ENCODE measurements at places on chromosomes 4 and X.

- DNase-seq: no peak
Observed at GRCh38 chr4:112140536-112140935, 4.7 kb upstream of the FAM241A start.

DNA sequence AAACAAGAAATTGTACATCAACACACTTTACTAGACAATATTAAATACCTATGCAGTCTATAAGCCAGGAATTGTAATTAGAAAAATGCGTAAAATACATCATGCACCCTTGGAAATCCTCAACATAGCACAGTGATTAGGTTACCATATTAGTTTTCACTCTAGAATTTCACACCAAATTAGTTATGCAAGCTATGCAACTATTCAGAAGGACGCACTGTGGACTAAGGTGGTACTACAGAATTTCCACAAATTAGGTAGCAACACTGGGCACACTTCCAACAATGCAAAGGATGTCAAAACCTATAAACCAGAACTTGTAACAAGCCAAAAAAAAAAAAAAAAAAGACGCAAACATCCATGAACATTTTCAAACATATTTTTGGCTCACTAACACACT is 71.1 kb upstream of the ZCCHC13 start:
- no peak for DNase-seq

GRCh38 chr4:180792541-180792940 is 1450.7 kb upstream of the TENM3 start:
- no peak for DNase-seq

GRCh38 chr4:179196511-179196910 is 1754.3 kb upstream of the AGA start:
- no peak for DNase-seq

- no peak for DNase-seq
Observed at GRCh38 chr4:12519426-12519825, 964.7 kb downstream of the RAB28 start.

GRCh38 chrX:46735622-46736021 is 23.3 kb downstream of the SLC9A7 start:
- no peak for DNase-seq

GRCh38 chr4:128371876-128372275 is 84.3 kb upstream of the PGRMC2 start:
- DNase-seq: no peak

DNA sequence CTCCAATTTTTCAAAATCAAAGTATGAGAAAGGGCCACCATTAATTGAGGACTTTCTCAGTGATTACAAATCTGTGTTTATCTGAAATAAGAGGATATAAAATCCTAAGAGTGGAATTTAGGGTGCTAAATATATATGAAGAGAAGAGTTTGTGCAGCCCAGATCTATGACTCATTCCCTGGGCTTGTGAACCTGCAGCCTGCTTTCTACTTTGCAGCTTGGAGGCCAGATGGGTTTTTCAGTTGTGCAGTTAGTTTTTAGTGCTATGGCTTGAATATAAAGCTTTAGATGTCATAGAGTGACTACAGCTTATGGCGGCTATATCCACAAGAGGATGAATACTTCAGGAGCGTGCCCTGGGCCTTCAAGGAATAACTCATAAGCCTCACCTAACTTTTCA is 1391.1 kb downstream of the FSTL5 start:
- DNase-seq: no peak

DNA sequence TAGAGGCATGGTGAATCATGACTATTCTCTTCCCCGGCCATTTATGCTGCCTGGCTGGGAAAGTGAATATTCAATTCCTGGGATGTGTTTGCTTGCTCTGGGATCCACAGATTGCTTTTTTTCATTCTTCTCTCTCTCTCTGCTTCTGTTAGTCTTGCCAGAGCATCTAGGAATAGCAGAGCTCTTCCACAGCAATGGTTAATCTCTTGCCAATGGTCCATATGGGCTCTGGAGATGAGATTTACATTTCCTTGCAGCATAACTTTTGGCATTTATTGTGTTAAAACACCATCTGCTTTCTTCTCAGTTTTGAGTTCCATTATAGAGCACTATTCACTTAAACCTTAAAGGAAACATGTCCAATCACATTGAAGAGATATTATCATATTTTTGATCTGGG is 59.2 kb upstream of the GUCY1A1 start:
- DNase-seq: no peak

DNA sequence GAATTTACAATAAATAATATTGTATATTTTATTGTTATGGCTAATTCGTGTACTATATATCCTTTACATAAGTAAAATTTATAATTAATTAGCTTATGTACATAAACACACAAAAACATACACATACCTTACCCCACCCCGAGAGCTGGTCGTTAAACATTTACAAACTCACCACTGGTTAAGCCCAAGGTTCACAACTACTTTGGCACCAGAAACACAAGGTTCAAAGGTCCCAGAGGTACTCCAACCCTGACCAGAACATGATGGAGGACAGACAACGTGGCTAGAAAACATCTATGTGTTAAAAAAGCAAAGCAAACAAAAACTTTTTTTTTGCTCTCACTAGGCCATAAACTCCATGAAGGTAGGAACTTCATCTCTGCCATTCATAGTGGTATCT is 37.7 kb downstream of the SLC25A5 start:
- DNase-seq: no peak

- no peak for DNase-seq
Observed at GRCh38 chrX:31423609-31424189, 351.9 kb upstream of the FTHL17 start.

DNA sequence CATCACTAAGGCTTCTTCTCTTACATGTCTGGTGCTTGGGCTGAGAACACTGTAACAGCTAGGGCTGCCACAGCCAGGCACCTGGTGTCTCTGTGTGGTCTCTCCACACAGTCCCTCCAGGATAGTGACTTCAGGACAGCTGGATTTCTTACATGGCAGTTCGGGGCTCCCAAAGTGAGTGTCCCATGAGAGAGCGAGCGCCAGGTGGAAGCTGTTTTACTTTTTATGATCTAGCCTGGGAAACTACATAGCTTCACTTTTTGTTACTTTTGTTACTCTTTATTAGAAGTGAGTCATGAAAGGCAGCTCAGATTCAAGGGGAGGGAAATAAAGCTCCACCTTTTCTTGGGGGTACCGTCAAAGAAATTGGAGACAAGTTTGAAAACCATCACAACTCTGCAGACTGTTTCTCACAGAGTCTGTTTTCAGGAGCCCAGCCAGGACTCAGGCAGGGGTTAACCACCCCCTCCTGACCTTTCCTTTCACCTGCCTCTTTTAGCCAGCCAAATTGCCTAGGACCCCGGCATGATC is 373.0 kb downstream of the MID1IP1 start:
- no peak for DNase-seq

GRCh38 chr4:11724731-11725130 is 296.0 kb upstream of the HS3ST1 start:
- no peak for DNase-seq

DNA sequence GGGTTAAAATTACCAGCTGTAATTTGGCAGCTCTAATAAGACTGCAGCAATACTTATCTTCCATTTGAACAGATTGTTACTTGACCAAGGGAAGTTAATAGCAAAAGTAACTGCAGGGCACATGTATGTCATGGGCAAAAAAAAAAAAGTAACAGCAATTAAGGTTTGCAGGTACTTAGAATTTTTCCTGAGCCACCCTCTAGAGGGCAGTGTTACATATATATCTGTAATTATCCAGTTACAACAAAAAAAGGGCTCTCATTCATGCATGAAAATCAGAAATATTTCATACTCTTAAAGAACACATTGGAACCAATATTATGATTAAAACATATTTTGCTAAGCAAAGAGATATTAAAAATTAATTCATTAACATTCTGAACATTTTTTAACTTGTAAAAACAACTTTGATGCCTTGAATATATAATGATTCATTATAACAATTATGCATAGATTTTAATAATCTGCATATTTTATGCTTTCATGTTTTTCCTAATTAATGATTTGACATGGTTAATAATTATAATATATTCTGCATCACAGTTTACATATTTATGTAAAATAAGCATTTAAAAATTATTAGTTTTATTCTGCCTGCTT is 25.1 kb downstream of the XIAP start:
- peak; percentile 34 for DNase-seq

GRCh38 chrX:123909523-123909922 is 49.7 kb downstream of the XIAP start:
- peak; percentile 15 for DNase-seq

DNA sequence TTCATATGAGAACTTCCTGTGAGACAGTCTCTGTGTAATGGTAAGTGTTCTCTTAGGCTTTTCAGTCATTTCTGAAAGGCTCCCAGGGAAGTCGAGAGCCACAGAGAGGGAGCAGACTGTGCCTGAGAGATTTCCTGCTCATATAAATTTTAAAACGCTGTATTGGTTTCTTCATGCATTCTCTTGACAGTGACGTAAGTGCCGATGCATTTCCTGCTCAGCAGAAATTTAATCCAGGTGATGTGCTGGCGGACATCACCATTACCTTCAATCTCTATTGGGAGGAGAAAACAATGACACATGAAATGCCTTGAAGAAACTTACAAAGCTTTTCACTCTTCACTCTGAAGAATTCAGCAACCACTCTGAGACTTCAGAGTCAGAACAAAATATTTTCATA is 383.6 kb downstream of the BMPR1B start:
- DNase-seq: no peak

DNA sequence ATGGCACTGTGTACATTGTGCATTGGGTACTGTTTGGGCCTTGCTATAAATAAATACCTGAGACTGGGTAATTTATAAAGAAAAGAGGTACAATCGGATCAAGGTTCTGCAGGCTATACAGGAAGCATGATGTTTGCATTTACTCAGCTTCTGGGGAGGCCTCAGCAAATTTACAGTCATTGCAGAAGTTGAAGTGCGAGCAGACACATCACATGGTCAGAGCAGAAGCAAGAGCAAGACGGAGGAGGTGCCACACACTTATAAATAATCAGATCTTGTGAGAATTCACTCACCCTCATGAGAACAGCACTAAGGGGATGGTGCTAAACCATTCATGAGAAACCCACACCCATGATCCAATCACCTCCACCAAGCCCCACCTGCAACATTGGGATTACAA is 505.0 kb downstream of the ARAP2 start:
- DNase-seq: no peak

DNA sequence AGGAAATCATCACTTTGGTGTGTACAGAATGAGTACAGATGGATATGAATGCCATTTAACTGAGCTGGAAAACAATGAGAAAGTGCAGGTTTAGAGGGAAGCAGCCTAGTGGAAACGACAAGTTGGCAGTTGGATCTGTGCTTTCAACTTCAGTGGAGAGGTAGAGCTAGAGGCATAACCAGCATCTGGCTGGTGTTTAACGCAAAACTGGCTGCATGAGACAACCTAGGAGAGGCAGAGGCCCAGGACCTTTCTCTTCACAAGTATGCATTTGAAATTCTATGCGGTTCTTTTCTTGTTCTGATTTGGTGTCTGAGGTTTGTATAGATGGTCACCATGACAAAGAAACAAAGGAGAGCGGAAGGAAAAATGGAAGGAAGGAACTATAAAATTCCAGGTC is 63.1 kb downstream of the ANXA5 start:
- no peak for DNase-seq

- DNase-seq: no peak
Observed at GRCh38 chr4:128068918-128069317, 7.8 kb downstream of the LARP1B start.

DNA sequence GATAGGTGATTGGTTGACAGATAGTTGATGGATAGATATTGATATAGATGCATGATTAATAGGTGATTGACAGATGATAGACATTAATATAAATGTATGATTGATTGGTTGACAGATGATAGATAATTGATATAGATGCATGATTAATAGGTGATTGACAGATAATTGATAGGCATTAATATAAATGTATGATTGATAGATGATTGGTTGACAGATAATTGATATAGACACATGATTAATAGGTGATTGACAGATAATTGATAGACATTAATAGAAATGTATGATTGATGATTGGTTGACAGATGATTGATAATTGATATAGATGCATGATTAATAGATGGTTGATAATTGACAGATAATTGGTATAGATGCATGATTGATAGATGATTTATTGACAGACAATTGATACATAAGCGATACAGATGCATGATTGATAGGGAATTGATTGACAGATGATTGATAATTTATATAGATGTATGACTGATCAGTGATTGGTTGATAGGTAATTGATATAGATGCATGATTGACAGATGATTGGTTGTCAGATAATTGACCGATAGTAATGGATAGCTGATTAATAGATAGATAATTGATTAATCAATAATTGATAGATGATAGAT is 44.9 kb upstream of the PPP2R3B start:
- DNase-seq: no peak

DNA sequence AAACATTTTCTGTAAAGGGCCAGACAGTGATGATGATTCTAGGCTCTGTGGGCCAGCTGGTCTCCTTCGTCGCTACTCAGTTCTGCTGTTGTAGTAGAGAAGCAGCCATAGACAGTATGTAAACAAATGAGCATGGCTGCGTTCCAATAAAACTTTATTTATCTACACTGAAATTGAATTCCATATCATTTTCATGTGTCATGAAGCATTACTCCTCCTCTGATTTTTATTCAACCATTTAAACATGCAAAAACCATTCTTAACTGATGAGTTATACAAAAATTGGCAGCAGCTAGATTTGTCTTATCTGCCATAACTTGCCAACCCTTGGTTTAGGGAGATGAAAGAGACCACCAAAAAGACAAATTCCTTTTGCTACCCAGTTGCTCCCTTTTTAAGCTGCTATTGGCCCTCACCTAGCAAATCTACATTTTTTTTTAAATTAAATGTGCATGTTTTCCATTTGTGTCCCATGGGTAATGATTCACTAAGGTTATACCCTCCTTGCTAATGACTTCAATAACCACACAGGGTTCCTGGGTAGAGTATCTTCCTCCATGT is 309.9 kb downstream of the DHX15 start:
- no peak for DNase-seq

DNA sequence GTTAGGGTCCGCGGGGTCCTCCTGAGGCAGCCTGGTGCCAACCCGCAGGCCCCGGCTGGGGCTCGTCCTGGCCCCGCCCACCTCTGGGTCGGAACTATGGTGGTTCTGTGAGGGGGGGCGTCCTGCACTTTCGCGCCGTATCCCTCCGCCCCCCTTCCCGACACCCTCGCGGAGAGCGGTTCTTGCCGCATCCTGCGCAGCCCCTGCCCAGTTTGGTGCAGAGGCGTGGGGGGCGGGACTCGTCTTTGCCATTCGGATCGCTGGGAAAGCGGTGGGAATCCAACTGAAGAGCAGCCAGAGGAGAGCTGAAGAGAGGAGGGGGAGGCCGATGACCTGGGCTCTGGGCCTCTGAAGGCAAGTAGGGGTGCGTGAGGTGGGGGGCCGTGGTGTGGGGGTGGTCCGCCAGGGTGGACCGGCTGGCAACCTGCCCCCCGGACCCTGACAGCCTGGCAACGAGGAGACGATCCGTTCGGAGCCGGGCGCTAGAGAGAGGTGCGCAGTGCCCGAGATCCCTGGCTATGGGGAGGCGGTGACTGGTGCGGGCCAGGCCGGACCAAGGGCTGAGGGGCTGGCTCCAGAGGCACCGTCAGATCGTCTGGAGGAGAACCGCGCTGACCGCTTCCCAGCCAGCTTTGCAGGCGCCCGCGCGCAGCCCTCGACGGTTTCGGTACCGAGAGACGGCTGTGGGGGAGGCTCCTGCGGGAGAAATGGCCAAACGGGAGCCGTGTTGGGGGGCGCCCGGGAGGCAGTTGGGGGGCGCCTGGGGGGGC is at the start of gene GPRASP1:
Gene GPRASP1, plus strand, starts transcription at position 242 of the 770 bp plus-strand sequence. CDS start 2,431 bp downstream, outside the sequence.
- no peak for DNase-seq
